Ammon's horn (tissue), 1 donor: ENCODE measurements at places on chromosomes 4 and X.

DNA sequence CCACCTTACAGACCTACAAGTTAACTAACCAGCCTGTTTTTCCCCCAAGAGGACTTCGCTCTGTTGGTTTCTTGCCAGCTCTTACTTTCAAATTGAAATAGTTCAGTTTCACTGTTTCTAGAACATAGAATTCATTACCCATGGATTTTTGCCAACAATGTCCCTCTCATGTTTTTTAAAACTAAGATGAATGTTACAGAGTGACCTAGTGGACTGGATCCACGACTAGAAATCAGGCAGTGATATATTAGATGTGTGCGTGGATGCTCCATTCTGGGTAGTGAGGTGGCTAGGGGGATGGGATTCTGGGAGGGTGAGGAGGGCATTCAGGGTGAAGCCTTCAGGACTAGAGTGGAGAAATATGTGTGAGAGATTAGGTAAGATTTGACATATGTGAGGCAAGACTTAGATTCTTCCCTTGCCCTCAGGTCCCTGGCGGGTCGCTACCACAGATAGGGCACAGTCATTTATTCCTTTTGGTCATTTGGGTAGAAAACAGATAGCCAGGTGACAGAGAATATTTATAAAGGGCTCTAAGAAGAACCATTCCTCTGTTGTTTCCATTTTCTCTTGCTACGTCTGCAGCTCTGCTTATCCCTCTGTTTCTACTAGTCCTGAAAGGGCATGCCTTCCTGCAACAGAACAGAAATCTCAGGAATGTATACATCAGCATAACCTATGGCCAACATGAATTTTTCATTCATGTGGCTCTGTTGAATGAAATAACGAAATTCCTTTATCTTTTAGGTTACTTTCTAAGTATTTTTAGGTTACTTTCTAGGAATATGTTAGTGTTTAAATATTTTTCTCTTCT is 15.4 kb upstream of the JADE1 start:
- DNase-seq: no peak

DNA sequence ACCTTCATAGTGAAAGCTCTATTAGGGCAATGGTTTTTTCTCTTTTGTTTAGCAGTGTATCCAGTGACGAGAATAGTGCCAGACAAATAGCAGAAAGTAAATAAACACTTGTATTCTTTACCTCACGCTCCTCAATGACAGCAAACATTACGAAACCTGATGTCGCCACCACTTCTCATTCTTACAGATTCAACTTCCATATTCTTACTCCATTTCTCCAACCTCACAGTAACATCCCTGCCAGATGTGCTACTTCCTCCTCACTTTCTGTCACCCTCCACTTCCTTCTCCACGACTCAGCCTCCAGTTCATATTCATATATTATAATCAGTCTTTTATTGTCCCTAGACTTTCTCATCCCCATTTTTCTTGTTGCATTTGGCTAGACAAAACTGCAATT is 1956.2 kb upstream of the AGA start:
- DNase-seq: no peak

DNA sequence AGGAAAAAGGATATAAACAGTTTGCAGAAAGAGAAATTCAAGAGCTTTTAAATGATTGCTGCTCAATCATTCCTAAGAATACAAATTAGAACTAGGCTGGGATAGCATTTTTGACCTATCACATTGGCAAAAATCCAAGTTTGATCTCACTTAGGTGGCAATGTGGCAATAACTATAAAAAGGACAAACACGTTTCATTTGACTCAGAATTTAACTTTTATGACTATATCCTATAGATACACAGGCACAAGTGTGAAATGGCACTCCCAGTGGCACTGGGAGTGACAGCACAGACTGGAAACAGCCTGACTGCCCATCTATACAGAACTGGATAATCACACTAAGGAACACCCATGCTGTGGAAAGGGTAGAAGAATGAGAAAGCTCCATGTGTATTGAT is 11.1 kb downstream of the CENPU start:
- DNase-seq: no peak

GRCh38 chr4:38728631-38729141 is 54.1 kb downstream of the TLR10 start:
- DNase-seq: no peak

GRCh38 chr4:96093563-96093962 is 253.7 kb downstream of the PDHA2 start:
- no peak for DNase-seq

- no peak for DNase-seq
Measured at GRCh38 chr4:85094735-85095134, 128.2 kb upstream of the WDFY3 start.

- DNase-seq: no peak
Measured at GRCh38 chr4:146183209-146183608, 7.7 kb downstream of the LSM6 start.

DNA sequence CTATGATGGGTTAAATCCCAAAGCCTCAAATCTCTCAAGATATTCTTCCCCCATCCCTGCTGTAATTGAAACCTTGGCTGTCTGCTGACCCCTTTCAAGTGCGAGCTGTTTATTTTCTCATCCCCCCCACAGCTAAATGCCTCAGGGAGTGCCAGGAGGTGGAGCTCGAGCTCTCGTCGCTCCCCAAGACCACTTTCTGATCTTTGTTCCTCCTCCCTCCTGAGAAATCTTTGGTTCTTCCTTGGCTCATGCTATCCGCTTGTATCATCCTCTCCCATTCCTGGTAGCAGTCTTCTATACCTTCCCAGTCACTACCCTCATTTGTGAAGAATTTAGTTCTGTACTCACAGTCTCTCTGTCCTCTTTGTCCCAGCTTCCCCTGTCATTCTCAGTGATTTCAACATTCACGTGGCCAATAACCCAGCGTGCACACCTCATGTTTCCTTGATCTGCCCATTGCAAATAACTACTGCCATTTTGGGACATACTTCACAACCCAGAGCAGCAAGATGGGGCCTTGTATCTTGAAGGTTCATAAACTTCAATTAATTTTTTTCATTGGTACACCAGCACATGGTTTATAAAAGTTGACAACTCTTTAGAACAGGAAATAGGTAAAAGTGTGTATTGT is 9.2 kb upstream of the SLC25A43 start:
- DNase-seq: no peak
